ENCODE measurements at places on chromosomes 11 and 22.
A peak's percentile ranks its signal among the peaks of the same experiment; 100 is the strongest.

GRCh38 chr11:10891151-10891720 lies 33.4 kb upstream of the ZBED5 start:
- no peak for DNase-seq

- DNase-seq = peak; percentile 76
Measured at GRCh38 chr11:13335319-13335718, 57.7 kb downstream of the BMAL1 start.

GRCh38 chr11:21634956-21635355 lies 557.9 kb upstream of the ANO5 start:
- DNase-seq = no peak

GRCh38 chr22:16915701-16916100 lies 90.5 kb upstream of the XKR3 start:
- DNase-seq = no peak

DNA sequence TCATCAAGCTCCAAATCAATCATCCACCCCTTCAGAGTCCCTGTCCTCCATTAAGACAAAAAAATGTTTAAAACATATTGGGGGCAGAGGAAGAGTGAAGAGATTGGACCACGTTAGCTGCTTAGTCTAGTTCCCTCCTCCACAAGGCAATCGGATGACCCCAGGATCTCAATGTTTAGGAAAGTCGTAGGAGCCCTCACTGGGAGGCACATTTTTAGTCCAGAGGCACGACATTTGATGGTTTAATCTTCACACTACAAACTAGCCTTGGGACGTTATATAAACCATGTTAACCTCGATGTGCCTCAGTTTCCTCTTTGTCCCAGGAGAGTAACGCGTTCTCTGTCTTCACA lies 588 bp upstream of the FAT3 start:
- DNase-seq = no peak

- DNase-seq = no peak
Measured at GRCh38 chr11:1830322-1831223, 4.2 kb upstream of the SYT8 start.

DNA sequence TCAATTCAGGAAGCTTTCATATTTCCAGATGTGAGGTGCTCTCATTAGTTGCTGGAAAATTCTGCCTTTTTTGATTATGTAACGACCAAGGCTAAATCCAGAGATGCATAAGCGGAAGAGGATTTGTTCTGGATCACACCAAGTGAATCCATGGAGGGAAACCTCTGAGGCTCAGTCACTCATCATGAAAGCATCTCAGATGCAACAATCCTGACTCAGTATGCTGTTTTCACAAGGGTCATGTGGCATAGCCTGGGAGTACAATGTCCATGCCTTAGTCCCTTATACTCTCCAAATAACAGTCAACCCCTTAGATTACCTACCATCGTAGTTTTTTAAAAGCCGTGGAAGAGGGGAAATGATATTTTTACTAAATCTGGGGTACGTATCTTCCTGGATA lies 445.6 kb downstream of the NTM start:
- DNase-seq = no peak

GRCh38 chr11:107598225-107599139 lies 7.5 kb downstream of the ELMOD1 start:
- DNase-seq = no peak

GRCh38 chr11:40302669-40303068 lies 1156.8 kb downstream of the LRRC4C start:
- peak; percentile 85 for DNase-seq

DNA sequence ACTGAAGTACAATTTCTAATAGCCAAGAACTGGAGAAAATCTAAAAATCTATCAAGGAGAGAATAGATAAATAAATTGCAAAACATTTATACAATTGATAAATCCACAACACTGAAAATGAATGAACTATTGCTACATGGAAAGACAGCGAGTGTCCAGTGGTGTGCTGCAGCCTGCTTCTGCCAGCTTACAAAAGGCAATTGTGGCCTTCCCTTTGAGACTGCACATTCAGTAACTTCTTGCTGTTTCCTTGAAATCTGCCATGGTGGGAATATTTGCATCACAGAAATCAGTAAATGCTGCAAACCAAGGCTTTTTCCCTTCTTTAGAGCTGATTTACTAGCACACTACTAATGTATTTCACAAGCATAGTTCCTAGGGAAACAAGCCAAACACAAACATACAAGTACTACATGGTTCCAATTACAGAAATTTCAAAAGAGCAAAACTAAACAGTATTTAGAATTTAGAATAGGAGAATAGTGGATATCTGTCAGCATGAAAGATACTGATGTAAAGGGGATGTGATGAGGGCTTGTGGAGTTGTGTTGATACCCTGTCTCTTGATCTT lies 76.9 kb upstream of the TRIM77 start:
- DNase-seq = peak; percentile 15

DNA sequence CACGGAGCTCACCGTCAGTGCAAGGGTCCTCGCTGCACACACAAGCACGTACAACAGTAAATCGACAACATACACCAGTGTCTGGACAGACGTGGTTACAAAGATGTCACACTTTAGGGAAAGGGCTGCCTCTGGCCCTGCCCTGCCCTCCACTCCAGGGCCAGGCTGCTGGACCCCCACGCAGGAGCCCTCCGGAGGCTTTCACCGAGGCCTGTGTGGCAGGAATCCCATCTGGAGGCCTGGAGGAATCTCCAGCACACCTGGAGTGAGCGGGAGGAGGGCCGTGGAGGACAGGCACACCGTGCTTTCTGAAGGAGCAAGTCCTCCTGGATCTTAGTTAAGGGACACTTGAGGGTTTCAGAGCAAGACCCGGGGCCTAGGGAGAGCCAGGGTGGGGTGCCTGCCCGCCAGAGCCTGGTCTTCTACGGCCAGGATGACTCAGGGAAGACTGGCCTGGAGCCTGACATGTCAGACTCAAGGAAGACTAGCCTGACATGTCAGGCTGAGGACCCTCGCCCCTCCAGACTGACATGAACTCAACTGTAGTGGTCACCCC lies 2.1 kb upstream of the PIM3 start:
- no peak for DNase-seq

GRCh38 chr11:62727872-62728170 lies 465 bp upstream of the TTC9C start:
- DNase-seq = peak; percentile 98

DNA sequence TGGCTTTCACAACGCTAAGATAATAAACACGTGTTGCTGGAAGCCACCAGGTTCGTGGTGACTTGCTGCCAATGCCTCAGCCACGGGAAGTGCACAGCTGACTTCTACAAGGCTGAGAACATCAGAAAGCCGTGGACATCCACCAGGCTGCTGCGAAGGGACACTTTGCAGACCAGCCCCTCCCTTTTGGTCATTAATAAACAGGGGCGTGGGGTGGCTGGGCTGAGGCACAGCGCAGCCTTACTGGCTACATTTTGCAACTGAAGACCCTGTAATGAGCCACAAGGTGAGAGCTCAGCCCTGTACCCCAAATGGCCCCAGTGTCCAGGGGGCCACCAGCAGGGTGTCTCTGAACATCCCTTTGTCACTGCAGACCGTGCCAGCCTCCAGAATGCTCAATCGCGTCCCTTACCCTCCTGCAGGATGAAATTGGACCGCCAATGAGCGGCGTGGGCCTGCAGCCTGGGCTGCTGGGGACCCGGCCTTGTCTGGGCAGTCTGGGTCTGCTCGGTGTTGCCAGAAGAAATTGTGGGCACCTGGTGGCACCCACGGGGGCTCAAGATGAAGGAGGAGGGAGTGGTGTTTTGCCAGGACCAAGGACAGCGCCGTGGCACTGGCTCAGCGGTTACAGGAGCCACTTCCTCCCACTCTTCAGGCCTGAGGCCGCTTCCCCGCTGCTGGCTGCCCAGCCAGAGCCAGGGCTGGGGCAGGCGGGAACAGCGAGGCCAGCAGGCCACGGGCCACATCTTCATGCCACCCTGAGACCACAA lies 181.9 kb downstream of the CTTN start:
- DNase-seq = no peak

GRCh38 chr22:47201996-47202818 lies 439.8 kb downstream of the TBC1D22A start:
- no peak for DNase-seq

DNA sequence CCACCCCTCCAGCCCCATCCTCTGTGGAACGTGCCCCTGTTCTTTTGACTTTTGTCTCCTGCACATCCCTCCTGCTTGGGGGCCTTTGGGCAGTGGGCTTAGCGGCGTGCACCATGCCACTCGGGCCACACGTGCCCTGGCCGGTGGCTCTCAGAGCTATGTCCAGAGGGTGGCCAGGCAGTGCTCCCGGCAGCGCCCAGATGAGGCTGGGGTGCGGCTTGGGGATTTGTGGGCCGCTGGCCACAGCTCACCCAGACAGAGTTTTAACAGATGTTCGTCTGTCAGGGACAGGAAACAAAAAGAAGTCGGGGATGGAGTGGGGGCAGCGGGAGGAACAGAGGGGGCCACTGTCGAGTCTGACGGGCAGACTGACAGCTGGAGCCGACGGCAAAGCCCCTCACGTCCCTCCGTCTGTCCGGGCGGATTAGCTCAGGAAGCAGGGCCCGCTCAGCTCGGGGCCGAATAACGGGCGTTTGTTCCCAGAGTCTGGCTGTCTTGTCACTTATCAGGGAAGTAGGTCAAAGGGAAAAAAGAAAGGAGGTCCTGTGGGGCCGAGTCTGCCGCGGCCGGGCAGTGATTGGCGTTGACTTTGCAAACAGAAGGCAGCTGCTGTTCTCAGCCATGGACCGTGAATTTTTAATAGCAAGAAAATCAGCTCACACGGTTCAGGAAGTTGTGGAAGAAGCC lies 61.6 kb downstream of the LRP5 start:
- DNase-seq = peak; percentile 64

- DNase-seq = peak; percentile 48
Measured at GRCh38 chr22:36110306-36110881, 50.2 kb downstream of the APOL3 start.

DNA sequence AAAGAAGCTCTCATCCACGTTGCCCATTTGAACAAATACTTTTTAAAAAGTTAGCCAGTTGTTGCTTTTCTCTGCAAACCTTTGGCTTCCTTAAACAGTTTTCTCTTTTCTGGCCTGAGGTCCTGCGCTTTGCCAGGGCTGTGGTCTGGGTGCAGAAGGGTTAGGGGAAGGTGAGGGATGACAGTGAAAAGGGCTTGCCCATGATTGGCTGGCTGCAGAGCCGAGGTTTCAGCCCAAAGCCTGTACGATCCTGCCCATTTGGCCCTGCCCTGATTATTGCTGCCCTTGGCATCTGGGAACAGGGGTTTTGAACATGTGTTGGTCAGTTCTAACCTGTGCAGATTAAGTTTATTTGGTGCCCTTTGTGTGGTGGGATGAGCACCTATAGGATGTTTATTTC lies 1.5 kb downstream of the INCENP start:
- DNase-seq = no peak

DNA sequence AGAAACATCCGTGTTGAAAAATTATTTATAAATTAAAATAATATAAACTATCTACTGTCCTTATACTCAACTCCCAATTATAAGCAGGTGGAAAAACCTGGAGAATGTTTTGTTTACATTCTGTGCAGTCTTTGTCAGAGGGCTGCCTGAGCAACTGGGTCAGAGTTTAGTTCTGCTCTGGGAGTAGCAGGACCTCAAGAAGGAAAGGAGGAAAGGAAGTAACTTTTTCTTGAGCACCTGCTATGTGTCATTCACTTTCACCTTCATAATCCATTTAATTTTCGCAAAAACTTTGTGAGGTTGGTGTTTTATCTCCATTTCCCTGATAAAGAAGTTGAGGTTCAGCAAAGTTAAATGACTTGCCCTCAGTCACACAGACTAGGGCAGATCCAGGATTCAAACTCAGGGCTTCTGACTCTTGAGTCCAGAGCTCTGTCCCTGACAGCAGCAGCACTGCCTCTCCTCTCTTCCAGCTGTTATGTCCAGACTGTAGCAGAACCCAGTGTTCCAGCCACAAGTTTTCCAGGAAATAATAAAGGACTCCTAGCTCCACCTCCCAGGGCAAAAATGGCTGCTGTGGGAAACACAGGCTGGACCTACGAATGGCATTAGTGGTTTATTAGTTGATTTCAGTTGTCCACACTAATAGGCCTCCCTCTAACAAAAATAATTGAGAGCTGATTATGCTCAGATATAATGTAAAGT lies 6.4 kb downstream of the CD3E start:
- DNase-seq = no peak

DNA sequence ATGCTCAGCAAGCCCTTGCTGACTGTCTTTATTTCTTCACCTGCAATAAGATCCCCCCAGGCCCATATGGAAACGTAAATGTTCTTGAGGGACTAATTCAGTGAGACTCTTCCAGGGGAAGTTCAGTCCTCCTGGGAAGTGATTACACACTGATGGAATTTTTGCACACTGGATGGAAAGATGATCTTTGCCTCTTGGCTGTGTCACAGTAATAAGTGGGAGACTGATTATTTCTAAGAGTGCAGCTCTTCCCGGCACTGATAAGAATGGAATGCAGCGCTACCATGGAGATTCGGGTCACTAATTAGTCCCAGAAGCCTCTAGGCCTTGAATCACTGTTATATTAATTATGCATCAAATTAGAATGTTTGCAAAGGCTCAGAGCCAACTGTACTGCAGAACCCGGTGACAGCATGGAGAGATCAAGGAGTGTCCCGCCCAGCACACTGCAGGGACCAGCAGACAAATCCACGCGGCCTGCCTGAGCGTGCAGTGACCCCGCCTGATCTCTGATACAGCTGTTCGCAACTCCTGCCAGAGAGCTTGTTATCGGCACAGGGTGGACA lies 178.3 kb downstream of the SNX19 start:
- peak; percentile 77 for DNase-seq

DNA sequence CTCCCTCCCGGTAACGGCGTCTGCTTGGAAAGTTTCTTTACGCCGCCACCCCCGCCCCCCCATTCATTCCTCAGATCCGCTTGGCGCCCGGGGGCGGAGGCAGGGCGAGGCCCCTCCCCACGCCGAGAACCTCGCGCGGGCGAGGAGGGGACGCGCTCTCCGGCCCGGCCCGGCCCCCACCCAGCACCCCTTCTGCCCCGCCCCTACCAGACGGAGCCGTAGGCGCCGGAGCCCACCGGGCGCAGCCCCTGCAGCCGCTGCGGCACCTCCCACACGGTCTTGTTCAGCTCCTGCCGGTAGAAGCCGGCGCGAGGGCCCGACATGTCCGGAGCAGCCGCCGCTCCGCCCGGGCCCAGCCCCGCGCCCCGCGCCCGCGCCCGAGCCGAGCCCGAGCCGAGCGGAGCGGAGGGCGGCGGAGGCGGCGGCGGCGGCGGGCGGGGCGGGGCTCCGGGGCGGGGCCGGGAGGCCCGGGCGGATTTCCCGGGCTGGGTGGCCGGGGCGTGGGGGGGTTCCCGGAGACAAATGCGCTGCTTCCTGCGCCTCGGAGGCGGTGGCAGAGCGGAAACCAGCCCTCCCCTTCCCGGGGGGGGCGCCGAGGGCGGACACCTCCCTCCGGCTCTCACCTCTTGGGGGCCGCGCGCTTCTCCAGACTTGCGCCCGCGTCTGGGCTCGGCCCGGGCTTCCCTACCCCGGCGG lies at the start of gene MAPK11:
Gene MAPK11 (minus strand): TSS at position 411 of the 696 bp plus-strand sequence. CDS start 88 bp downstream, at position 323.
- DNase-seq = peak; percentile 67

GRCh38 chr22:17266251-17266971 lies 47.2 kb upstream of the ADA2 start:
- DNase-seq = no peak

DNA sequence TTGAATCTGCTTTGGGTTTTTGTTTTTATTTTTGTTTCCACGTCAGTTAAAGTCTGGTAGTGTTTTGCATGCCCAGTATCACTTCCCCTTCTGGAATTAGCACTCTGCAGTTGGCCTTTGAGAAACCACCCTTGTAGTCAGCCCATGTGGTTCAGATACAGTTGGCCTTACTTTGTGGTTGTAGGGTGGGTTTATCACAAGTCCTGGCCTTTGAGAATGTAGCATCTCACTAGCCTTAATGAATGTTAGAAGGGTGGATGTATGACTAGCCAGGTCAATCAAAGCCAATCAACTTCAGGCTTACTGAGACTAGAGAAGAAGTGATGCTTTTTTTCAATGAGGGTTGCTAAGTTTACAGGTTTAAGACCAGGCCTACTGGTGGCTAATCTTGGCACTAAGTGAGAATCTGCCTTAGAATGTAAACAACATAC lies 19.8 kb downstream of the ARL14EP start:
- no peak for DNase-seq

All from fibroblast of lung (primary cell).